ENCODE measurements at places on chromosomes 13 and 19. TPM values are rescaled to one million over a fixed set of nuclear protein-coding genes. Genes with fewer than 3 reads are reported as not detected.

GRCh38 chr19:10102787-10103236, 334 bp upstream of the ANGPTL6 start:
- no peak for DNase-seq

DNA sequence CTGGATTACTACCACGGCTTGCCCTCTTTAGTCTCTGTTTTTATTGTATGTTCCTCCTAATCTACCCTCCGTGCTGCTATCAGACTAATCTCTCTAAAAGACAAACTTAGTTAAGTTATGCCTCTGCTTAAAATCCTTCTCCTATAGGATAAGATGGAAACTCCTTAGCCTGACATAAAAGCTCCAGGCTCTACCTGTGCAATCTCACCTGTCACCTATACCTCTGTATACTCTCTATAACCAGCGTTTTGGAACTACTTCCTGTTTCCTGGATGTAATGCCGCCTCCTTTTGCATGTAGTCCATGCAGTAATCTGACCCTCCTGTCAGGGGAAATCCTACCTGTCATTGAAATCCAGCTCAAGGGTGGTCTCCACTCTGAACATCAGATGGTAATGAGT, 41.2 kb downstream of the OLFM4 start:
- no peak for DNase-seq

The NANOS3 gene
- total RNA-seq: 0.75 TPM

The ZNF878 gene
- 0.17 TPM for total RNA-seq

DNA sequence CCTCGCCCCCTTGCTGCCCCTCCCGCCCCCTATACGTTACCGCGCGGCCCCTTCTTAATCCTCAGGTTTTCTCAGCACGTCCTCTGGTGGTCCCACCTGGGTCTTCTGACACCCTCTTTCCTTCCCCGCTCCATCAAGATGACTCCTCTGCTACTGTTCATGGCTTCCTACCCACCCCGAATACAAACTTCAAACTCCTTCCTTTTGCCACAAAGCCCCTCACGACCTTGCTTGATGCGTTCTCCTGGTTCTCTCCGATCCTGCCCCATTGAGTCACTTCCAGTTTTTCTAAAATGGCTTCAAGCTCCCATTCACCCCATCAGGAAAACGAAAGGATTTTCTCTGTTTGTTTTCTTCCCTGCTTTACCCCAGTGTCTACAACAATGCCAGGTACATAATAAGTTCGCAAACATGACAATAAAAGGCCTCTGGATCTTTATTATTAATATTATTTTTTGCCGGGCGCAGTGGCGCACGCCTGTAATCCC, 734 bp upstream of the SERTAD3 start:
- no peak for DNase-seq

The KANK3 gene
- 7.7 TPM for total RNA-seq

The KLK15 gene
- total RNA-seq: not detected

- DNase-seq: no peak
Observed at GRCh38 chr19:50158577-50158976, 4.5 kb downstream of the IZUMO2 start.

The CEACAM20 gene
- 0.12 TPM for total RNA-seq

DNA sequence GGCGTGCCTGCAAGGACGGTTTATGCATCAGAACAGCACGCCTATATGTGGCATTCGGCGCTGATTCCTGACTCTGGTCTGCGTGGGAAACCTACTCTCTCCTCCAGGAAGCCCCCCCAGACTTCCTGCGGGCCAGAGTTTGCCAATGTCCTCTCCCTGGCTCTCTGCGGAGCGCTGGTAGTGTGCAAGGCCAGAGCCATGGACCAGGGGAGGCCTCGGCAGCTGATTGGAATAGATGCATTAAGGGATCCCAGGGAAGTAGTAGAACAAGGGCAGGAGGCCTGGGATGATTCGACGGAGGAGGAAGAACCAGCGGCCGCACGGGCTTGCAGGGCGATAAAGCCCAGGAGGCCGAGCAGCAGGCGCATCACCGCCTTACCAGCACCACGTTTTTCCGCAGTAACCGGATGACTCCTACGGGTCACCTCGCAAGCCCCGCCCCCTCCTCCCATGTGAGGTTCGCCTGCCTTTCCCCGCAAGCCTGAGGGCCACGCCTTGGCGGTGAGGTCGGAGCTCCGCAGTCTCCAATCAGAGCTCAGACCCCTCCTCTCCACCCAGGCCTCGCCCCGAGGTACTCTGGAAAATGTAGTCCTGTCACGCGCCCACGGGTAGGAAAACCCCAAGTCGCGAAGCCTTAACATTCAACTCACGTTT, 5.0 kb downstream of the CLEC11A start:
- DNase-seq: peak; percentile 65

The PODNL1 gene
- total RNA-seq: 3.2 TPM

The ADGRL1 gene
- total RNA-seq: 33.2 TPM

The ASF1B gene
- 1.7 TPM for total RNA-seq

GRCh38 chr13:41681587-41681986, 224.2 kb downstream of the RGCC start:
- DNase-seq: no peak

The ADPRHL1 gene
- total RNA-seq: 4.7 TPM

The TUBB4A gene
- total RNA-seq: 1.8 TPM

- no peak for DNase-seq
Observed at GRCh38 chr13:83223546-83223945, 658.7 kb downstream of the SLITRK1 start.

DNA sequence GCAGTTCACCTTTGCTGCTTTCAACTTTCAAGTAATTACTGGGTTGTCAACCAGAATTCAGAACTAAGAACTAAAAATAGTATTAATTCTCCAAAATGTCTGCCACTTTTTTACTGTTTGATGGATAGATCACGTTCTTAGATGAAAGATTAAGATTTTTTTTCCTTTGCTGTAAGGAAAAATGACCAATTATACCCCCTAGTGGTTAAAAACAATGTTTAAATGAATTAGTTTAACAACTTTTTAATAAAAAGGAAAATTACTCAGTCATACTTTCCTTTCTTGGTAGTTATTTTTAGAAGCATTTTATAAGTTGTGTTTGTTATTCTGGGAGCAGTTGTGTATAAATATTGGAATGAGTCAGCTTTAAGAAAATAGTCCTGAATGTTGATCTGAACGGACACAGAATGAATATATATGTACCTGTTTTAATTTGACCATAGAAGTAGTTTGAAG, 4.6 kb downstream of the TM9SF2 start:
- no peak for DNase-seq

GRCh38 chr19:46944918-46945628, 74.6 kb upstream of the NPAS1 start:
- no peak for DNase-seq

DNA sequence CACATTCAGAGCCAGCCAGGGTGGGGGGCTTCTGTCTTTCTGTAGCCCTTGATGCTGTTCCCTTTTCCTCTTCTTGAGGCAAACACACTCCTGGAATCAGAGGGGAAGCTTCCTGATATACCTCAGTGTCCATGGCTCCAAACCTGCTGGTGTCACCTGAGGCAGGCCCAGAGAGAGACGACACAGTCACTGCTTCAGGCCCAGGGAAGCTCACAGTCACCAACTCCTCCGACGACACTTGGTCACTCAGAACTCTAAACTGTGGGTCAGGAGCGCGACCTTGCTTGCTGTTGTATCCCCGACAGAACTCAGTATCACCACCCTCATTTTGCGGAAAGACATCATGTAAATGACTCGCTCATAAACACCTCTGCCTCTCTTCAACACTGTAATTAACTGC, 1.1 kb downstream of the ATP13A1 start:
- no peak for DNase-seq

DNA sequence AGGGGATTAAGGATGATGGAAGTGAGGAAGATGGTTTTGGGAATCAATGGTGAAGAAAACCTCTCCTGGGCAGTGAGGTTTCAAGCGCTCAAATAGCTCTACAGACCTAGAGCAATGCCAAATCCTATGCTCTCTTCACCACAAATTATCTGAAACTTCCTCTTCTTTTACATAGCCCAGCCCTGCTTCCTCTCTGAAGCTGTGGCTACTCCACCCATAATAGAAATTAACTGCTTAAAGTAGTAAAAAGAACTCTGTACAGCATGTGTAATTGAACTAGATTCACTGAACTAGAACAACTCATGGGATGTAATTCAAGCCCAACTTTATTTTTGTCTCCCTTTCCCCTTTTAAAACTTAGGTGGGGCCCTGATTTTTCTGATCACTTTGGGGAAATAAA, 20.4 kb upstream of the IFT88 start:
- DNase-seq: no peak

DNA sequence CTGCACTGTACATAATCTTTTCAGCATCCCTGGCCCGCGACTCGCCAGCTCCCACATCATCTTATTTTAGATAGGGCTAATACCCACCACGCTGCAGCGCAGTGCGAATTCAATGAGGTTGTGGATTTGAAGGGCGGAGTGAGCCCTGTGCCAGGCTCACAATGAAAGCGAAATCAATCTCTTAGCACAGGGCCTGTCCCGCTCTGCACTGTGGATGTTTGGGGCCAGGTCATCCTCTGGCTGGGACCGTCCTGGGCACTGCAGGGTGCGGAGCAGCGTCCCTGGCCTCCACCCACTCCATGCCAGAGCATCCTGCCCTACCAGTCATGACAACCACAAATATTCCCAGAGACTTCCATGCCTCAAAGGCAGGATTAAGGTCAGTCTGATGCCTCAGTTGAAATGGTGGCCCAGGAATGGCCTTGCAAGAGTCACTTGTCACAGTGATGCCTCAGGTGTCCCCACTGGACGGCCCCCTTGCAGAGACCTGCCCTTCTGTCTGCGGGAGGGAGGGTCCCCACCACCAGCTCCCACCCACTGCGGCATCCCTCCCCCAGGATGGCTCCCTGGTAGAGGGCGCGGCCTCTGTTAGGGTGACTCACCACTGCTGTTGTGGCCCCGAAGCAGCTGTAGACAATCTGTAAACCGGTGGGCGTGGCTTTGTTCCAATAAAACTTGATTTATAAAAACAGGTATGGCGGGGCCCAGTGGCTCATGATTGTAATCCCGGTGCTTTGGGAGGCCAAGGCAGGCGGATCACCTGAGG, 5.6 kb downstream of the UHRF1 start:
- peak; percentile 49 for DNase-seq

The LGALS14 gene
- not detected for total RNA-seq

GRCh38 chr19:47341734-47342133, 7.4 kb upstream of the DHX34 start:
- no peak for DNase-seq

DNA sequence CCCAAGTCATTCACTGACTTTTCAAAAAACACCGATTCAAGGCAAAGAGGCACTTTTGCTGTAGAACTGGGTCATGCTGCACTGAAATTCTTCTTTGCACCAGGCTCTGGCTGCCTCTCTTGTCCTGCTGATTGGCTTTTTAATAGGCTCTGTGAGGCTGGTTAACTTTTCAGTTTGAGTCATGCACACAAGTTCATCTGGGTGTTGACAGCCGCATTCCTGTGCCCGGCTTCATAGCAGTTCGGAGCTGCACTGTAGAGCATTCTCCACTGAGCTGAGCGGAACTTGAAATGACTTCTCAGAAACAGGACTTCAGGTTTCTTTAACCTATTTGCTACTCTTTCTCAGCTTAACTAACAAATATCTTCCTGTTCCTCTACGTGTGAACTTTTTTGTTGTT, 978.3 kb downstream of the UQCRFS1 start:
- peak; percentile 12 for DNase-seq

The KLF1 gene
- not detected for total RNA-seq

- DNase-seq: no peak
Observed at GRCh38 chr13:49629947-49630346, 1.6 kb downstream of the ARL11 start.

The MPV17L2 gene
- 9.3 TPM for total RNA-seq

GRCh38 chr13:78465250-78465649, 138.1 kb downstream of the POU4F1 start:
- no peak for DNase-seq

The CERS4 gene
- 20.7 TPM for total RNA-seq

The MADCAM1 gene
- 5.8 TPM for total RNA-seq

The ZNF841 gene
- 25.5 TPM for total RNA-seq

DNA sequence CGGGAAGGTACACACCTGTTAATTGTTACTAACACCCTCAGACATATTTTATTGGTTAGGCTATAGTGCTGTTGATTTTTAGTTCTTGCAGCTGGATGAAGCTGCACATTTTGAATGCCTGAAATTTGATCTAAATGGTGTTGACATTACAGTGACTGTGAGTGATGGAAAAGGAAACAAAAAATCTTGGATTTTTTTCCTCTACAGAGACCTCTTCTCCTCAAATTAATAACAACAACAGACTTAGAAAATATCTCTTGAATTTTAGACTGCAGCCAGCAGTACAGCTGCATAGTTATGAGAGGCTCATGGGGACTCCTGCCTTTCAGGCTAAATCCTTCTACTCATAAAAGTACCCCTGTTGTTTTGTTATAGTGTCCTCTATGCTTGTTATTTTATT, 500.5 kb upstream of the SPRY2 start:
- DNase-seq: no peak

DNA sequence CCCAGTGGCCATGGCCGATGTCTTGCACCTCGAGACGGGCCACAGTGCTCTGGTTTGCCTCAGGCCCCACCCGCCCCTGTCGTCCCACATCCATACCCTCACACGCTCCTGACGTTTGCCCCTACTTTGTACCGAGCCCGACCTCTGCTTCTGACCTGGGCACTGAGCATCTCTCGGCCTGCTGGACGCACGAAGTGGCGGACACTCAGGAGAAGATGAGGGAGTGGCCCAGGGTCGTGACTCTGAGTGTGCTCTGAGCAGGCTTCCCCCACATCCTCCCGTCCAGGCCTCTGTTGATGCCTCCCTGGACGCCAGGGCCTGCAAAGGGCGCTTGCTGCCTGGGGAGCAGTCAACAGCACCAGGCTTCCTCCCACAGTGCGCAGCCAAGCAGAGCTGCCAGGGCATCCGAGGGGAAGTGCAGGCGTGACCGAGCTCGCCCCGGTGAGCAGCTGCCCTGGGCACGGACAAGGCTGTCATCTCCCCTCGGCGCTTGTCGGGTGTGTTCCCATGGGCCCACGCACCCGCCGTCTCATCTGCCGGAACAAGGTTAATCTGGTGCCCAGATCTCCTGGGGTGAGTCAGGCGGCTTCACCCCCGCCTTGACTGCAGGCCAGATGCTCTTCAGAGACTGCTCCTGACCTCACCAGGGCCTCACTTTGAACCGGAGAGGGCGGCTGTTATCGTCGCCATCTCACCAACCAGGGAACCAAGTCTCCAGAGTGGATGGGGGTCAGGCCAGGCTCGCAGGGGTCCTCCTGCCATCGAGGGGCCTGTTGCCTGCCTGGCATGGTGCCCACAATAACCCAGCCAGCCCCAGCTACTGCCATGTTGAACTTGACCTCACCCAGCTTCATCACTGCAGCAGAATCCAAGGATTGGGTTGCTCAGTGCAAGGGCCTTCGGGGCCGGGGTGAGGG, 27.2 kb downstream of the COMP start:
- peak; percentile 30 for DNase-seq

GRCh38 chr19:17332677-17333581, 1.7 kb downstream of the ANO8 start:
- DNase-seq: no peak

DNA sequence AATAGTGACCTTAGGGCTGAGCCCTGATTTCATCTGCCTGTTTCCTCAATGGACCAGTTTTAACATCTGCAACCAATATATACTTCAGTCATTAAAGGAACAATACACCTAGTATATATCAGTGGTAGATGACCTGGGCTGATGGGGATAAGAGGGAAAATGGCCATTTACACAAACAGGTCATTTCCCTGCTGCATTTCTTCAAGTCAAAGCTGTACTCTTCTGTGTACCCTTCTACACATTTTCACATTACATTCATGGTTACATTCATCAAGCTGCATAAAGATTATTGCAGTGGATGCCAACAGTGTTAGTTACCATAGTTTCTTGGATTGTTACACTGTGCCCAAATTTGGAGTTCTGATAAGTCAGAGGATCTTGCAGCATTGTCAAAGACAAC, 81.2 kb upstream of the RAP2A start:
- DNase-seq: no peak

GRCh38 chr13:48398450-48399095, 14.3 kb downstream of the LPAR6 start:
- DNase-seq: no peak
